NK-92 treated with Interleukin-12 subunit alpha and Interleukin-12 subunit beta, amount 100 ng/mL, for 24 hours (cell line): ENCODE measurements at places on chromosomes 5 and 9.

GRCh38 chr5:19706776-19707175 is 281.2 kb downstream of the CDH18 start:
- no peak for DNase-seq

DNA sequence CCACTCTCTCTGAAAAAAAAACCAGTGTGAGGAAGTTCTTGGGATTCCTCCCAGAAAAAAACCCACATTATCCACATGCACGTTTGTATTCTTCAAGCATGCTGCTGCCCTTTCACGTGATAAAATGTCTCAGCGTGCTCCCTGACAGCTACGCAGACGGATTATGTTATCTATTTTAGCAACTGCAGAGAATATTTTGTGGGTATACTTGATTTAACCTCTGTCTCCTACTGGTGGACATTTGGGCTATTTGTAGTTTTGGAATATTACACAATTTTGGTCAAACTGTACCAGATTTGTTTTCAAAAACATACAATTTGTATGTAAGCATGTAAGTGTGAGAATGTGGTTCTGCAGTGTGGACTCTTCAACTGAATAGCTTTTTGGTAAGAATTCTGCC is 10.7 kb downstream of the PRRC2B start:
- no peak for DNase-seq

DNA sequence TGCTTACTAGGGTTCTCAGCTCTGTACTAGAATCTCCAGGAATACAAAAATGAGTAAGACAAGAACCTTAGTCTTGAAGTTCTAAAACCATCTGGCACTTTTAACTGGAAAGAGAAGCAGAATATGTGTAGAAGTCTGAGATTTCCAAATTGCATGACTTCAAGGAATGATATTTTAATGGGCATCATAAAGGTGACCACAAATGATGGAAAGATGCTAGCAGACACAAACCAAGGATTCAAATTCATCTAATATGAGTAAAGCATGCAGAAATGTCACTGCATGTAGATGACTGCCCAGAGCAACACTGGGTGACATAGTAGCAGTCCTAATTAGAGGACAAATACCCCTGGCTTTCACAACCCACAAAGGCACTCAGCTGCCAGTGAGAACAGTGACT is 117.2 kb downstream of the RPS23 start:
- no peak for DNase-seq

DNA sequence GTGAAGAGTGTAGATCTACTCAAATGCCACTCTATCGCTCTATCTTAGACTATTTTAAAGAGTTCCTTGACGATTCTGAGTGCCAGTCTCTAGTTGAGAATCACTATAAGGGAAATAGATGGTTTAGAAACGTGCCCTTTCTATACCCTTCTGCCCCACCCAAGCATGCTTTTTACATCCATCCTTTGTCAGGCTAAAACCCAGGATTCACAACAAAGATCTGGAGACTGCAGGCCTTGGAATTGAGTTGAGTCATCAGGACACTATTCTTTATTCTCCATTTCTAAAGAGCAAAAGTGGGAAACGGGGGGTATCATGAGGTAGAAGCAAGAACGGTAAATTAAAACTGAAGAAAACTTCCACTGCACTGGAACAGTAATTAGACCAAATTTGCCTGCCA is 48.7 kb downstream of the ELAVL2 start:
- DNase-seq: no peak

GRCh38 chr5:172988276-172988675 is 4.7 kb downstream of the ATP6V0E1 start:
- DNase-seq: no peak
